ENCODE measurements at places on chromosomes 13 and 19.

DNA sequence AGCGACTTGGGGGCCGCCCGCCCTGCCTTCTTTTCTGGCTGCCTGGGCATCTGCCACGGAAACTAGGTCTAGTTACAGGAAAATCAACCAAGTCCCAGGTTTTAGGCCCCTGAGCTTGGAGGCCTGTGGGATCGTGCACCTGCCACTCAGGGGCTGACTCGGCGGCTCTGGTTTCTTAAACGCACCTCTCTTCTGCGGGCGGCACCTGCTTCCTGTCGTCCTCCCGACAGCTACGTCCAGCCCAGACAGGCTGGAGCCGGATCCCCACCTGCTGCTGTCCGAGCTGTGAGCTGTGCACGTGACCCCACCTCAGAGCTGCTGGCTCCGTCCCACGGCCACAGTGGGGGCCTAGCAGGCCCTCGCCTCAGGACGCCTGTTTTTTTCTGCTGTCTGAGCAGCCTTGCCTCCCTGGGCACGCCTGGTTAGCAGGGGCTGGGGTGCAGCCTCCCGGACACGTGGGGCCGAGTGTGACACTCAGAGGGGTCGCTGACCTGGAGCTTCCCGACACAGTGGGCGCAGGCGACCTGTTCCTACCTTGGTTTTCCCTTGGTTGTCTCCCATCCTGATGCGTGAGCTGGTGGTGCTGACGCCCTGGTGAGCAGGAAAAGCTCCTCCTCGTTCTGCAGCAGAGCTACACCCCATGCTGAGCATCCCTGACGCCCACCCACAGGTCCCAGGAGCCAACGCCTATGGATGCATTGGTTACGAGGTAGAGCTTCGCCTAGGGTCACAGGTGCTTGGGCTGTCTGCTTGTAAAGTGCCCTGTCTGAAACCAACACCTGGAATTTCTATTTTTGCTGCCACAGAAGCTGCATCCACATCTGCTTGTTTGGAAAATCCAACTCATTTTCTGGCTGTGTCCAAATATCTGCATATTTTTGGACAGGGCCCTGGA lies 17.5 kb downstream of the TMEM255B start:
- DNase-seq = no peak

DNA sequence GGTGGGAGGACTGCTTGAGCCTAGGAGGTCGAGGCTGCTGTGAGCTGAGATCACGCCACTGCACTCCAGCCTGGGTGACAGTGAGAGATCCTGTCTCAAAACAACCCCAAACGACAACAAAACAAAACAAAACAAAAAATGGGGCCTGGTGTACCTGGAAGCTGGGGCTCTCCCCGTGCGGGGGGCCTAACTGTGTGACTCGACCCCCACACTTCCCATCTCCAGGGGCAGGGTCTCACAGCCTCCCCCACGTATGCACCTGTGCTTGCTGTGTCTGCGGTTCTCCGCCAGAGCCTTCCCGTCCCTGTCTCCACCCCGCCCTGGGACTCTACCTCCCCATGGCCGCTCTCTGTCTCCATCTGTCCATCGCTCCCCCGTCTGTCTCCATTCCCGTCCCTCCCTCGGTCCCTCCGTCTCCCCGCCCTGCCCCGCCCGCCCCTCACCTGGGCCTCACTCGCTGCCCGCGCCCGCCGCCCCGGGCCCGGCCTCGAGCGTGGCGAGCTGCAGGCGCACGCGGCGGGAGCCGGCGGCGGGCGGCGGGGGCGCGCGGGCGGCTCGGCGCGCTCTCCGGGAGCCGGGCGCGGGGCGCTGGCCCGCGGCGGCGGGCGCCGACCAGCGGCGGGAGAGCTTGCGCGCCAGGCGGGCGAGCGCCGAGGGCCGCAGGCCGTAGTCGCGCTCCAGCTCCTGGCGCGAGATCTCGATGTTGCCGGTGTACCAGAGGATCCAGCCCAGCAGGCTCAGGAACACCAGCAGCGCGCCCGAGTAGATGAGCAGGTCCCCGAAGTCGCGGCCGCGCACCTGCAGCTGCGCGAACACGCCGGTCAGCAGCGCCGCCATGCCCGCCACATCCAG lies 587 bp downstream of the TMEM238 start:
- DNase-seq = no peak

- no peak for DNase-seq
Measured at GRCh38 chr13:44050450-44051063, 170.9 kb downstream of the LACC1 start.

GRCh38 chr13:28204690-28205443 lies 66.5 kb downstream of the PAN3 start:
- DNase-seq = no peak

- no peak for DNase-seq
Measured at GRCh38 chr13:95086761-95087160, 214.5 kb downstream of the ABCC4 start.

- DNase-seq = no peak
Measured at GRCh38 chr13:113862931-113863523, 849 bp downstream of the GAS6 start.

DNA sequence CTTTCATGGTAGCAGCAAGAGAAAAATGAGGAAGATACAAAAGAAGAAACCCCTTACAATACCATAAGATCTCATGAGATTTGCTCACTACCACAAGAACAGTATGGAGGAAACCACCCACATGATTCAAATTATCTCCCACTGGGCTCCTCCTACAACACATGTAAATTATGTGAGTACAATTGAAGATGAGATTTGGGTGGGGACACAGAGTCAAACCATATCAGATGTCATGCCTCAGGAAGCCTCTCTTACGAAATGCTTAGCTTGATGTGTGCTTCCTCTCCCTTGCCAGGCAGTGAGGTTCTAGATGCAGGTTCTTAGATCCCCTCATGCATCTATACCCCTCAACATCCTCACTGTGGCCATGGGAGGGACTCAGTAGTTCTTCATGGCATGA lies 63.2 kb upstream of the RGCC start:
- DNase-seq = no peak

- no peak for DNase-seq
Measured at GRCh38 chr13:95221971-95222732, 79.1 kb downstream of the ABCC4 start.

DNA sequence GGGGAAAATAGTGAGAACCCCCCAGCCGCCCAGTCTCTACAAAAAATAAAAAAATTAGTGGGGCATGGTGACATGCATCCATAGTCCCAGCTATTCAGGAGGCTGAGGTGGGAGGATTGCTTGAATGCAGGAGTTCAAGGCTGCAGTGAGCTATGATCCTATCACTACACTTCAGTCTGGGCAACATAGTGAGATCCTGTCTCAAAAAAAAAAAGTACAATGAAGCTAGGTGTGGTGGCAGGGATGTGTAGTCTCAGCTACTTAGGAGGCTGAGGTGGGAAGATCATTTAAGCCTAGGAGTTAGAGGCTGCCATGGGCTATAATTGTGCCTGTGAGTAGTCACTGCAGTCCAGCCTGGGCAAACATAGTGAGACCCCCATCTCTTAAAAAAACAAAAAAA lies 8.9 kb downstream of the PCCA start:
- DNase-seq = no peak

GRCh38 chr13:31742097-31742734 lies 2.9 kb downstream of the RXFP2 start:
- peak; percentile 31 for DNase-seq

GRCh38 chr13:76804801-76805200 lies 81.4 kb downstream of the KCTD12 start:
- DNase-seq = no peak

GRCh38 chr19:18279516-18280246 lies 1.7 kb downstream of the JUND start:
- DNase-seq = peak; percentile 85

DNA sequence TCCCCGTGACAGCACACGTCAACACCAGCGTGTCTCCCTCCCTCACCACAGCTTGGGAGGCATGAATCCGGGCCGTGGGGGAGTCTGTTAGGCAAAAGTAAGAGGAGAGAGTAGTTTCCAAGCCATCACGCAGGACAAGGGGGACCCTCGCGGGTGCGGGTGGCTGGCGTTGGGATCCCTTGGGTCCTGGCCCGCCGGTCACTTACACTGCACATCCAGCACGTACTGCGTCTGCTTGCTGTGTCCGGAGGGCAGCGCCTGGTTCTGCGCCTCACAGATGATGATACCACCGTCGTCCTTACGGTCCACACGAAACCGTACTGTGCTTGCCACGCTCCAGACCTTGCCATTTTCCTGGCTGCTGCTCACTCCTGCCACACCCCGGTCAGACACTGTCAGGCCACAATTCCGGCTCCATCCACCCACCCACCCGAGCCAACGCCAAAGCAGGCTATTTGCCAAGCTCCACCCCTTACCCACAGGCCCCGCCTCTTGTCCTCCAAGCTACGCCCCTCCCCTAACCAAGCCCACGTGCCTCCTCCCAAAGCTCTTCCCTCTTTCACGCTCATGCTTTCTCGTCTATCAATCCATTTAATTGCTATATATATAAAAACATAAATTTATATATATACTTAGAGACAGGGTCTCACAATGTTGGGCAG lies 6.6 kb upstream of the ZNF428 start:
- no peak for DNase-seq

- no peak for DNase-seq
Measured at GRCh38 chr19:44164327-44164672, 600 bp upstream of the ZNF226 start.

DNA sequence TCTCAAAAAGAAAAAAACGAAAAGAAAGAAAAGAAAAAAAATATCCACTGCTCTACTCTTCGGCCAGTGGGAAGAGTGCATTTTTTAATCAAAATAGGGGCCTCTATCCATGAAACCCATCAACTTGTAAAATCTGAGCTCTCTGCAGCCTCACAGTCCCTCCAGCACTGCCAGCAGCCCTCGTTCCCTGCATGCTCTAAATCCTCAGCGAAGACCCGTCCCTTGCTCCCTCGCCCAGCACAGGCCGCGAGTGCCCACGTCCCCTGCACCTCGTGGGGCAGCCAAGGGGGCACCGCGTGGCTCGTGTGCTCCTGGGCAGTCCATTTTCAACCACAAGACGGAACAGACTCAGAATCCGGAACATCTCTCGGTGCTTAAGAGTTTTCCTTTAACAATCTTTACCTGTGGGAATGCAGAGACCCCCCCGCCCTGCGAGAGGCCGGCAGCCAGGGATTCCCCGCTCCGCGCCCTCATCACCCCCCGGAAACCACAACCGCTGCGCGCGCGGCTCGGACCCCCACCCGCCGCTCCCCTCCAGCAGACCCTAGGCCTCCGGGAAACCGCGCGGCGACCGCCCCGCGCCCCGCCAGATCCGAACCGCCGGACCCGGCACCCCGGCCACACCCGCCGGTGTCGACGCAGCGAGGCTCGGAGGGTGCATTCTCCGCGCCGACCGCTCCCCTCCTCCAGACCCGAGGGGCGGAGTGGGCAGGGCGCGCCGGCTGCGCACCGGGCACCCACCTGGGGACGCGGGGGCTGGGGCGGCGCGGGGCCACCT lies 638 bp downstream of the ANKRD27 start:
- DNase-seq = no peak

DNA sequence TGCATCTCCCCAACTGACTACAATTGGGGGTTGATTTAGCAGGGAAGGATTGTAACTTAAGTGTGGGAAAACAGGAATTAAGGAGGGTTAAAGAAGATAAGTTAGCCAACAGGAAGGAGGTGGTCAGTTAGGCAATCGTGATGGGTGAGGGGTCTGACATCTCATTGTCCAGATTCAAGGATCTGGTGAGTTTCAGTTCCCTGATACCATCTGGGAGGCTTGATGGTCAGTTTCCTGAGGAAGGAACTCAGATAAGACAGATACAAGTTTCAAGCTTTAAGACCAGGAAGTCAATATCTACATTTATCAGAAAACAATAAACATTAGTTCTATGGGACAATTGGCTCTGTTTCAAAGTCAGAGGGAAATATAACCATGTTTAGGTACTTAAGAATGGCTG lies 601.8 kb downstream of the SLITRK6 start:
- DNase-seq = no peak

DNA sequence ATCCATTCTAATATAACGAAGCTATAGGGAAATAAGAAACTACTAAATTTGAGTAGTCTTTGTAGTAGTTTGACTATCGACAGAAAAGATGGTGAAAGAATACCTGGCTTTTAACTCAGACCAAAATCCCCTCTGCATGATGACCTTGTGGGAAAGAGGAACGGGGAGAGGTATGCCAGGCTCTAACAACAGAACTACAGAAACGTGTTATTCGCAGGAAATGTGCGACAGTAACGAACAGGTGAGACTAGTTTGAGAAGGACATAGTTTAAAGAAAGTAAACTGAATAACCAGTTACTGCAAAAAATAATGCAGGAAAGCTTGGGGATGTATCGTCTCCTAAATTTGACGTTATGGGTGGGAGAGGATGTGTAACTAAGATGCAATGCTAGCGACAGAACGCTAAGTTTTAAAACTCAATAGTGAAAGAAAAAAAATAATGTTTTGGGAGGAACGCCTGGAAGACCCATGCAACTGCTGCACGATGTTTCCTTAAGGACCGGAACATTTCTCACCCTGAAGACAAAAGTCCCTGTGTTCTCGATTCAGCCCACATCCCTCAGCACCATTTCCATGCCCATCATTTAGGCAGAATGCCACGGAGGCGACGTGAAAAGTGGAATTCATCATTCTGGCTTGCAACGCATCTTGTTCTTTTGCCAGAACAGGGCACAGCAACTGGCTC lies 1.6 kb upstream of the RAP2A start:
- no peak for DNase-seq

GRCh38 chr13:22665506-22665905 lies 515.3 kb upstream of the SGCG start:
- DNase-seq = no peak

DNA sequence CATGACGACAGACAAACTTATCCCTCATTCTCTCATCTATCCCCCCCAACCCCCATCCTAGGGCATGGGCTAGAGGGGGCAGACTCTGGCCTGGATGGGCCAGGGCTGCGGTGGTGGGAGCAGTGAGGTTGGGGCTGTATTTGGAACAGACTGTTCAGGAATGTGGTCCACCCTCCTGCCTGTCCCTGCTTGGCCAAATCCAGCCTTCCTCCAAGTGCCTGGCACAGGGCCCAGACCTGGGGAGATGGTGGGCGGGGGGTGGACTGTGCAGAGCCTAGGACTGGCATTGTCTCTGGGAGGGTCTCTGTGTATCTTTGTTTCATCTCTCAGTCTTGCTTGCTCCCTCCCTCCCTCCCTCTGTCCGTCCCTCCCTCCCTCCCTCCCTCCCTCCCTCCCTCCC lies 14.2 kb downstream of the EGLN2 start:
- DNase-seq = no peak

DNA sequence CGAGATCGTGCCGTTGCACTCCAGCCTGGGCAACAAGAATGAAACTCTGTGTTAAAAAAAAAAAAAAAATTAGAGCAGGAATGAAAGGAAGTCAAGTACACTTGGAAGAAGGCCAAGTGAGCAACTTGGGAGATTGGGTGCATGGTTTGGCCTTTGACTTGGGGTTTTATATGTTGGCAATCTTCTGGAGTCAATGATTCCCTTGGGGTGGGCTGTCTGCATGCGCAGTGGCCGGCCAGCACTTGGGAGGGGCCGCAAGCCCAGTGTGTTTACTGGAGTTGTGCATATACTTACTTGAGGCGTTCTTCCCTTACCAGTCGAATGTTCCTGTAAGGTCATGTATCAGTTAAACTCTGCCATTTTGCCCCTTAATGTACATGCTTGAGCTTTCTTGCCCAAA lies 103.9 kb downstream of the FAM216B start:
- no peak for DNase-seq

DNA sequence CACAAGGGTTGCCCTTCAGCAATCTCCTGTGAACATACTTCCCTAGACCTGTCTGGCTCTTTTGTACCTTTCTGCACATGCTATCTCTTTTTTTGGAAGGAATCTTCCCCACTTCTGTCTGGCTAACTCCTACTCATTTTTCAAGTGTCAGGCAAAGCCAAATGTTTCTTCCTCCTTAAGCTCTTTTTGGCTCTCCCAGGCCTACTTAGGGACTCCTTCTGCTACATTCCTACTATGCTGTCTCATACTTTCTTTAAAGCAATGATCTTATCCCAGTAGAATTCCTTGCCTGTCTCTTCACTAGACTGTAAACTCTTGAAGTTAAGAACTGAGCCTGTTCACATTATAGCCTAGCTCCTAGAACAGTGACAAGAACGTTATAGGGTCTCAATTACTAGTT lies 114.9 kb upstream of the WASF3 start:
- no peak for DNase-seq
